ENCODE measurements at places on chromosomes 1 and 21.

DNA sequence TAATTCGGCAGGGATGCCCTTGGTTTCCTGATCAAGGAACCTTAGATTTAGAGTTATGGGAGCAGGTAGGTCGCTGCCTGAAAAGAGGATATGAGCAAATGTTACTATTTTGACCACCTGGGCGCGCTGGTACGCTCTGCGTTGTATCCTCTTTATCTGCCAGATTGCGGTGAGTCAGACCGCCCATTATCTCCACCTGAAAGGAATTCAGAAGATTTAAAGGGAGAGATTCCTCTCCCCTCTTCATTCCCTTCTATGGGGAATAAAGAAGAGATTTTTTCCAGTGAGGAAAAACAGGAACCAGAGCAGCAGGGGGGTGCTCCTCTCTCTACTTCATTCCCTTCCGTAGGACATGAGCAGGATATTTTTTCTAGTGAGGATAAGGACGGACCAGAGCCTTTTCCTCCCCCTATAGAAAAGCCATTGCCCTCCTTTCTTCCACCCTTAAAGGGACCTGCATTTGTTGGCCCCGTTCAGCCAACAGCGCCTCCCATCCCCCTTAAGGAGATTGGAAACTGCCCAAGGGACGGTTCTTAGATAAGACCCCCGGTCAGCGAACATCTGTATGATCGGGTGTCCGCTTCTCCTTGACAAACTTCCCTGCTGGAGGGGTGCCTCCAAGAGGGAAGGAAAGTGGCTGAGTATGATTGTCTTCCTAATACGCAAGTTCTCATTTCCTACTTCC, 34.1 kb downstream of the CLCA1 start:
- H3K4me3 ChIP-seq: peak overlapping the region; percentile 87
- DNase-seq: no peak
- peaks cover 3% of the 10 kb centered on the region for H3K4me1 ChIP-seq
- H3K27ac ChIP-seq: no peak overlapping the region

- H3K27me3 ChIP-seq: no peaks in the 10 kb centered on the region
- H3K36me3 ChIP-seq: no peaks in the 10 kb centered on the region
- no peak overlapping the region for H3K4me3 ChIP-seq
- peaks cover 5% of the 10 kb centered on the region for H3K4me1 ChIP-seq
- H3K27ac ChIP-seq: no peak overlapping the region
These were observed 104.7 kb downstream of the DAB1 start for GRCh38 chr1:57319165-57319564.

DNA sequence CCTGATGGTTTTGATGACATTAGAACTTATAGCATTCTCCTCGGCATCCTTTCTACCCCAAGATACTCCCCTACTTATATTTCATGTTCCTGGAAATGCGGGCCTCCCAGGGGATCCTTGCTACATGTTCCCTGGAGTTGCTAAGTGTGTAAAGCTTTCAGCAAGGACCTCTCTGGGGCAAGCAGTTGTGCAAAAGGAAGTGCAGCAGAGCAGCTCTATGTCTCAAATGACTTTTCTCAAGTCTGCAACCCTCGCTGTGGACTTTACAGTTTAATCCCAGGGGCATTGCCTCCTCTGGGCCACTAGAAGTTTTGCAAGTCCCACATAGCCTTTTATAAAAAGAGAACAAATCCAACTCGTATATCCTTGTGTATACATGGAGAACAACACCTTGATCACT, 20.8 kb upstream of the MNDA start:
- H3K36me3 ChIP-seq: peaks cover 2% of the 10 kb centered on the region

- no peaks in the 10 kb centered on the region for H3K4me1 ChIP-seq
- peaks cover 13% of the 10 kb centered on the region for H3K36me3 ChIP-seq
These were observed 24.2 kb upstream of the SLFNL1 start for GRCh38 chr1:41045740-41046139.

DNA sequence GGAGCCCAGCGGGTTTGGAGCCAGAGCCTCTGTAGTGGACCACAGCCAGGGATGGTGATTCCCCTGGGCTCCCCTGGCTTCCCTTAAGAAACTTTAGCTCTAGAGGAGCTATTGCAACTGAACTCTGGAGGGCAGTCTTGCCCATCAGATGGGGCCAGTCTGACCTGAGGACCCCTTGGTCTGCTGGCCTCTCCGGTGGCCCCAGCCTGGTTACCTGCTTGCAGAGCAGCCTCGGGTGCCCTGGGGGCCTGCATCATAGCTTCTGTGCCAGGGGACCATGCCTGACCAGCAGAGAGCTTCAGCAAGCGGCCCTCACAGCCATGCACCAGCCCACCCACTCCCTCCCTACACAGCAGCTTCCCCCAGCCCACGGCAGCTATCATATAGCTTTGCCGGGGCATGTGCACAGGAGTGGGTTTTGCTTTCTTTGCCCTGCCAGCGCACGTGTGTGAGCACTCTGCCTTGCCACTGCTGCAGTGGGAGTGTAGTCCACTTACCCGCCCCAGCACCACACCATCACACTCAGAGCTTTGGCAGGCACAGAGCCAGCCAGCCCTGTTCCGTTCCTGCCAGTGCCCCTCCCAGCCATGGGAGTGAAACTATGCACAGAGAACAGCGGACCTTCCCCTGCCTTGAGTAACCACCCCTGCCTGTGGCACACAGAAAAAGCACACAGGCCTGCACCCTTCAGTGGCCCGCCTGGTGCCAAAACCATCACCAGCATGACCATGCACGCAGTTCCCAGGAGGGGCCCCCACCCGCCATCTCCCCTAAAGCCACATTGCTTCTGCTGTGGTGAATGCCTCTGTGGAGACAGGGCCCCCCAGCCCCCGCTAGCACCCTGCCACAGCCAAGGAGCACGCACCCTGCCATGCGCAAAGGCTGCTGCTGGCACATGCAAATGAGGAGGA, 442.9 kb upstream of the NEGR1 start:
- no peak overlapping the region for H3K27ac ChIP-seq
- H3K4me3 ChIP-seq: no peak overlapping the region
- H3K27me3 ChIP-seq: no peaks in the 10 kb centered on the region
- no peaks in the 10 kb centered on the region for H3K36me3 ChIP-seq
- H3K4me1 ChIP-seq: no peaks in the 10 kb centered on the region

- no peaks in the 10 kb centered on the region for H3K36me3 ChIP-seq
- no peak for DNase-seq
- no peaks in the 10 kb centered on the region for H3K27me3 ChIP-seq
- H3K4me3 ChIP-seq: no peak overlapping the region
- H3K27ac ChIP-seq: no peak overlapping the region
These were observed 360.2 kb downstream of the ADGRL2 start for GRCh38 chr1:82160903-82161302.

- no peak overlapping the region for H3K4me3 ChIP-seq
These were observed 145.0 kb upstream of the ZC3H11B start for GRCh38 chr1:219757890-219758289.

DNA sequence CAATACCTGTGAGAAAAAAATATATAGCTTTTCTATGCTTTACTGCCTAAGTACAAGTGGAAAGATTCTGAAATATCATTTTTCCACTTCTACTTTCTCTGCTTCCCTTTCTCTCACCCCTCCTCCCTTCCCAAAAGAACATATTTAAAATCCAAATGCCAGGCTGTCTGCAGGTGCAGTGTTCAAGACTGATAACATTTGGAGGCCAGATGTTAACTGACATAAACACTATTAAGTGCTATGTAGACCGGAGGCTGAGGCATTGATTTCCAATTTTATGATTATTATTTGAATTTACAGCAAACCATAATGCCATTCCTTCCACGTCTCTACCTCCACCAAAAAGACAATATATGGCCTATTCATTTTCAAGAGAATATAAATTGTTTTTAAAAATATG, 296.9 kb upstream of the SGIP1 start:
- peaks cover 38% of the 10 kb centered on the region for H3K27me3 ChIP-seq
- H3K27ac ChIP-seq: no peak overlapping the region
- DNase-seq: no peak
- H3K4me1 ChIP-seq: no peaks in the 10 kb centered on the region
- H3K36me3 ChIP-seq: no peaks in the 10 kb centered on the region

- peaks cover 4% of the 10 kb centered on the region for H3K36me3 ChIP-seq
- H3K27me3 ChIP-seq: no peaks in the 10 kb centered on the region
- no peaks in the 10 kb centered on the region for H3K4me1 ChIP-seq
- H3K27ac ChIP-seq: no peak overlapping the region
- DNase-seq: no peak
These were observed 37.6 kb downstream of the NDUFS5 start for GRCh38 chr1:39063775-39064174.

DNA sequence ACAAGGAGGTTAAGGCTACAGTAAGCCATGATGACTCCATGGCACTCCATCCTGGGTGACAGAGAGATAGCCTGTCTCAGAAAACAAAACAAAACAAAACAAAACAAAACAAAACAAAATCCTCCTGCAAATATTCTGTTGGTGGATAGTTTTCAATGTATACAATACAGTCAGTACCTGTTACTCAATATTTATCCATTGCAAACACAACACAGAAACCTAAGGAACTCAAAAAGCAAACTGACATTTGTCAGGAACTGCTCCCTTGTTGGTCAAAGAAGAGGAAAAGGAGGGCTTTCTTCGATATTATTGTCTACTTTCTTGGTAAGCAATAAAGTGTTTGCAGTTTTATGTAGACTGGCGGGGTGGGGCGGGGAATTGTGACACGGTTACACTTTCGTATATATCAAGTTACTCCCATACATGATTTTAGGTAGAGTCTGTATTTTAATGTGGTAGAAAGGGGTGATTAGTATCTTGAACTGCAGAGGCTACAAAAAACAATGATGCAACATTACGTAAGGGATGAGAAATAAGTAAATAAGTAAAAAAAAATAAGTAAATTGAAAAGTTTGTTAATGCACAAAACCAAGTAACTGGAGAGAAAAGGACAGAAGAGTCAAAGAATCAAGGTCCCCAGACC, 31.8 kb downstream of the APP start:
- H3K36me3 ChIP-seq: peaks cover 4% of the 10 kb centered on the region
- H3K27ac ChIP-seq: no peak overlapping the region
- no peaks in the 10 kb centered on the region for H3K4me1 ChIP-seq
- H3K4me3 ChIP-seq: no peak overlapping the region
- no peak for DNase-seq

- no peak overlapping the region for H3K27ac ChIP-seq
- no peaks in the 10 kb centered on the region for H3K36me3 ChIP-seq
- peaks cover 17% of the 10 kb centered on the region for H3K4me1 ChIP-seq
- no peaks in the 10 kb centered on the region for H3K27me3 ChIP-seq
These were observed 3.5 kb upstream of the FCMR start for GRCh38 chr1:206925106-206925736.

GRCh38 chr1:6757719-6758435, 27.4 kb upstream of the CAMTA1 start:
- H3K4me3 ChIP-seq: no peak overlapping the region
- no peak overlapping the region for H3K27ac ChIP-seq
- peaks cover 32% of the 10 kb centered on the region for H3K27me3 ChIP-seq
- H3K36me3 ChIP-seq: peaks cover 3% of the 10 kb centered on the region
- DNase-seq: no peak

GRCh38 chr1:27361553-27361952, 5.2 kb downstream of the MAP3K6 start:
- H3K4me3 ChIP-seq: peak overlapping the region; percentile 65
- peak overlapping the region; percentile 41 for H3K27ac ChIP-seq
- no peak for DNase-seq
- H3K36me3 ChIP-seq: peaks cover 25% of the 10 kb centered on the region
- peaks cover 30% of the 10 kb centered on the region for H3K4me1 ChIP-seq
- H3K27me3 ChIP-seq: no peaks in the 10 kb centered on the region

- DNase-seq: no peak
- peaks cover 8% of the 10 kb centered on the region for H3K27me3 ChIP-seq
- no peak overlapping the region for H3K4me3 ChIP-seq
These were observed 107.2 kb downstream of the KCNK1 start for GRCh38 chr1:233721004-233721595.
